ENCODE measurements at places on chromosomes 5 and 9. TPM values are rescaled to one million over a fixed set of nuclear protein-coding genes. Genes with fewer than 3 reads are reported as not detected.

Gene C9orf50
- total RNA-seq: not detected

Gene ANKRD34B
- total RNA-seq: not detected

Gene FGD3
- total RNA-seq: not detected

Gene NDUFA8
- 31.6 TPM for total RNA-seq

Gene SPINK5
- total RNA-seq: not detected

Gene CCDC171
- total RNA-seq: 1.5 TPM

Gene NAA35
- 26.5 TPM for total RNA-seq

Gene ENTREP1
- 0.81 TPM for total RNA-seq

Gene RUSC2
- total RNA-seq: 37.6 TPM

Gene HRH2
- not detected for total RNA-seq

Gene SPATA6L
- total RNA-seq: 0.16 TPM

Gene PANK3
- 31.9 TPM for total RNA-seq

Gene PTCH1
- 9.0 TPM for total RNA-seq

Gene PNPLA7
- total RNA-seq: 0.81 TPM

Gene GPR151
- not detected for total RNA-seq

Gene GLIPR2
- total RNA-seq: 47.8 TPM

Gene STING1
- 69.3 TPM for total RNA-seq

Gene SPATA31C1
- total RNA-seq: not detected

Gene QRFP
- total RNA-seq: not detected

Gene VCAN
- 976 TPM for total RNA-seq

Gene PRDM9
- total RNA-seq: not detected

Gene NDUFAF2
- total RNA-seq: 27.1 TPM
